GM12864 (cell line): ENCODE measurements at places on chromosomes 12 and 14.

- DNase-seq = no peak
Measured at GRCh38 chr14:81437244-81437643, 37.1 kb upstream of the STON2 start.

- no peak for DNase-seq
Measured at GRCh38 chr12:112219195-112219594, 93.8 kb downstream of the TRAFD1 start.

DNA sequence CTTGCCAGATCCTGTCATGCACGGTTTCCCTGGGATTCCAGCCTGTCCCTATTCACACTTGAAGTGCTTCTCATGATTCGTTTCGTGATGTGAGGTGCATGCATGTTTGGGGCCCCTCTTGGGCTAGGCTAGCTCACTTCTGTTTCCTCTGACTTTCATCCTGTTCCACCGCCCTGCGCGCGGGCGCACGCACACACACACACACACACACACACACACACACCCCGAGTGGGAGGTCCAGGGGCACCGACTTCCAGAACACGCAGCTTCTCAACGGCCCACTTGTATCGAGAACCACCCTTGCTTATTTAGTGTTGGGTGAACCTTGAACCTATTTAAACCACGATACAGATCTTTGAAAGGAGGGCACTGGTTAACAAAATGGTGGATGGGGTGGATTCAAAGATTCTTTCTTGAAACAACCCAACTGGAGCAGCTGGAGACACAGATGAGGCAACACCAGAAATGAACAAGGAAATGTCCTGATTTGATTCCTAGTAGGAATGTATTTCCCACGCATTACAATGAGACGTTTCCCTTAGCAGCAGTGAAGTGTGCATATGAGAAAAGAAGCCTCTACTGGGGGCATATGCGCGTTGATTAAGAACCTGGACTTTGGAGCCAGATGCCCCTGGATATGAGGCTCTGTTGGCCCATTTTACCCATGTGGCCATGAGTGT, 16.3 kb downstream of the ELK3 start:
- DNase-seq = no peak

DNA sequence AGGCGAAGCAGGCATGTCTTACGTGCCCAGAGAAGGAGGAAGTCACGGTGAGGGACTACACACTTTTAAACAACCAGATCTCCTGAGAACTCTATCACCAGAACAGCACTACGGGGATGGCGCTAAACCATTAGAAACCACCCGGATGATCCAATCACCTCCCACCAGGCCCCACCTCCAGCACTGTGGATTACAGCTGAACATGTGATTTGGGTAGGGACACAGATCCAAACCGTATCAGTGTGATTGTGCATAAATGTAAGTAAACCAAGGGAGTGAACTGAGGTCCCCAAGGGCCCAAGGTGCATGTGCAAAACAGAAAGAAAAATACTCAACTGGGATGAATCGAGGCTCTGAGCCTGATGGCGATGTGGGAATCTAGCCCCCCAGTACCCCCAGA, 134.2 kb downstream of the DICER1 start:
- DNase-seq = no peak

DNA sequence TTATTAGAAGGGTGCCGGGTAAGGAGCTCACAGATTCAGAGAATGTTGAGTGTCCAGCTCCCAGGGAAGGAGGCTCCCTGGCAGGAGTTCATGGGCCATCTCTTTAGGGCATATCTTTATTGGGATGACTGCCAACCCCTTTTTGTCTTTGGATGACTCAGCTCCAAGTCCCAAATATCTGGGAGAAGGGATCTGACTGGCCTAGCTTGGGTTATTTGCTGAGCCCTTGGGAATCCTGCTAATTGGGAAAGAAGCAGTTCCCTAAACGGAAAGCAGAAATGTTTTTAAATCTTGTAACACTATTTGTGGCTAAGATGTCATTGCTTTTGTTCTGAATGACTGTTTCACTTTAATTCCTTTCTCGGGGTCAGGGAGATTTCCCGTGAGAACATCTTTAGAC, 12.6 kb downstream of the DDX55 start:
- no peak for DNase-seq

- DNase-seq = no peak
Measured at GRCh38 chr14:94001501-94002396, 4.6 kb downstream of the CCDC197 start.

DNA sequence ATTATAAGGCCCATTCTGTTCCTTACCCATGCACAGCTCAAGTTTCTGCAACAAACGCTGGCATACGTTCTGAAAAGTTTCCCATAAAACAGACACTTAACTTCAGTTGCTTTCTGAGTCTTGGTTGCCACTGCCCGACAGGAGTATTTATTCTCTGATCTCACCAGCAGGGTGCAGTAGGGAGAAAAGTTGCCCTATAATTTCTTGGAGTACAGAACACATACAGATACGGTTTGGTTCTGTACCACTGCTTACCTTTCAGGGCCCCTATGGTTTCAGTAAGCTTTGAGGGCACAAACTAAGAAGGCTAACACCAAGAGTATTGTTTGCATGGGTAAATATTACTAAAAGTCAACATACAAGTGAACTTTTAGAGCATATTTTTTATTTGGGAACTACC, 77.9 kb downstream of the SPATA7 start:
- DNase-seq = no peak

DNA sequence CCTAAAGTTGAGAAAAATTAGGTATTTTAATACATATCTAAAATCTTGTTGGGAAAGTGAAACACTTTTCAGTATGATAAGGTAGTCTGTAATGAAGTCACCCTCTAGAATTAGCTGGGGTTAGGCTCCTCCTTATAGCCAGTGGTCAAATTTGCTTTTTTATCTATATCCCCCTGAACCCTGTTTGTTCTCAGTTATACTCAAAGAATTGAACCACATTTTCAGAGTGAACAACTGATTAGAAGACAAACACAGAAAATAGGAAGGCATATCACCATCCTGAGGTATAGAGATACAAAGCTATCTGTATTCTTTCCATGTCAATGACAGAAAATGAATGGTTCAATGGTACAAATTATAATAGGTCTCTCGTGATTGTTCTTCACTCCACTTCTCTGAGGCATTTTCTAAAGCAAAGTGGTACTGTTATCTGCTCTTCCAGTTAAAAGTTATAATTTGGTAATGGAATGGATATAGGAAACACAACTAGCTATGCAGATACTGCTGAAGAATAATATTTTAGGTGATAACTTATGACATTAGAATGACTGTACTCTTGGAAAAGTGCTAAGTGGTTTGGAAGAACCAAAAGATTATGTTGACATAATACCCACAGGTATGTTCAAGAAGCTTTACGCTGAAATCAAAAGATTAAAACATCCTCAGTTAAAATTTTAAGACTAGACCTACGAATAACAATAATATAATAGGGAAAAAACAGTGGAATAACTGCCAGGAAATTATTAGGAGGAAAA, 27.6 kb downstream of the WASHC3 start:
- no peak for DNase-seq

DNA sequence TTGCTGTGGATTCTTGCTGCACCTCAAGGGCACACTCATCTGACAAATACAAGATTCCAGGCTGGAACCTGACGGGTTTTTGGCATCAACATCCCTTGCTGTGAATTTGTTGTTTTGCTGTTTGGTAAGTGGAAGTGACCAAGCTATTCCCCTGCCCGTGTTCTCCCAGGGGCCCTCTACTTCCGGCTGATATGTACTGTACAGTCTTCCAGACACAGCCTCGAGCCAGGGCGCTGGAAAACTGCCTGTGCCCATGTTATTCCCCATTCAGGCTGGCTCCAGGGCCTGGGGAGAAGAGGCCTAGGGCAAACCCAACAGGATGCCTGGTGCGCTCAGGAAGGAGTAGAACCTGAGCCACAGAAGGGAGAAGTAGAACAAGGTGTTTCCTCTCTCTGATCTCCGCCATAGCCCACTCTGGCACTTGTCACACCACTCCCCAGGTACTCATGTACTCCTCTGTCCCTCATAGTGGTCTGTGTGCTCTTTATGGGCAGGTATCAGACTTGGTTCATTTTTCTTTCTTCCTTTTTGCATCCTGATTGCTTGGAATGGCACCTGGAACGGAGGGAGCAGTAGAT, 67.8 kb upstream of the LTA4H start:
- no peak for DNase-seq

DNA sequence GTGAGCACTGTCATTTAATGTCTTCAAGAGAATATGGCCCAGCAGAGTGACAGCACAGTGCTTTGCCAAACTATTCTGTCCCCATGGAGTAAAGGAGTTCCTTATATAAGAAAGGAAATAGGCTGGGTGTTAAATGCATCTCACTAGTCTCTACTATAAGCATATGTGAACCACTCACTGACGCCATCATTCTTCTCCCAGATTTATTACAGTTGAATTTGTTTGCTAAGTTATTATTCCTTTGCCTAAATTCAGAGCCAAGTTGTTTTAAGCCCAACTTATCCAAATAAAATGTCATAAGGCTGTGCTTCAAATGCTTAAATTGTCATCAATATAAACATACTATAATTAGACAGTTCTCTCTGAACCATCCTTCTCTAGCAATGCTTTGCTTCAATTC, 151.6 kb downstream of the KCNA5 start:
- no peak for DNase-seq

DNA sequence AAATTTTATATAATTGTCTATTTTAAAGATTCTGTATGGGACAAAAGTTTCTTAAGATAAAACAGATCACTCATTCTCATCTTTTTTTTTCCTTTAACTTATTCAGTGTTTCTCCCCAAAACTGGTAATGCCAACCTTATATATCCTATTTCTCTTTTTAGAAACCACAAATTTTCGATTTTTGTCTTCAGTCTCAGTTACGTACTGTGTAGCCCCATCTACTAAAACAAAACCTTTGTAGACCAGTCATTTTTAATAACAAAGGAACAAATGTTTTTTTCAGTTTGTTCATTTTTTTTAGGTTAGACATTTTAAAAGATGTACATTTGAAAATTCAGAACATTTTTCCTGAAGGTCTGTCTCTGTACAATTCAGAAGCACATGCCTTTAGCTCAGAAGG, 18.2 kb downstream of the PNMA1 start:
- DNase-seq = no peak
